NCI-H1417 treated with DMSO at 0.1 percent for 48 hours (cell line): ENCODE measurements at places on chromosomes 1 and 21.
A peak's percentile ranks its signal among the peaks of the same experiment; 100 is the strongest.

DNA sequence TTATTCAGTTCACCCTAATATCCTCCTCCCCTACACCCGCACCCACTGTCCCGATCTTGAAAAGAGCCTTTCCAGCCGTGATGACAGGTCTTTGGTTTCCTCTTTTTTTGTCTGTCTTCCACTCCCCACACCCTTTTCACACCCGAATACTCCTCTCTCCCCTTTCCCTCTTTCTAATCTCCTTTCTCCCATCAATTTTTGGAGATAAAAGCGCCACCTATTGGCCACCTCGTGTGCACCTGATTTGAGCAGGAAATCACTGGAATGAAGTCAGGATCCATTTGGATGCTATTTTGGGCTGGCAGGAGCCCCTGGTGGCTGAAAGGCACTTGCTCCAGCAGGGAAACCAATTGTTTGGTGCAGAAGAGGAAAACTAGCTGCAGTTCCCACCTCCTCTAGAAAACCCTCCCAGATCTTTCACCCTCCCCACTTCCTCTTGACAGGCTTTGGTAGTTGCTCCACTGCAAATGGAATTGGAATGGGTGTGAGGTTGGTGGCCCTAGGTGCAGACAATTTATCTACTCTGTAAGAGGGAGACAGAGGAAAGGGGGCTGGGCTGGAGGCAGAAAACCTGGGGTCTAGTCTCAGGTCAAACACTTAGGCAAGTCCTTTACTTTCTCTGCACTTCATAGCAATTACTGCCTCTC is 8.4 kb downstream of the FOXE3 start:
- DNase-seq: no peak

DNA sequence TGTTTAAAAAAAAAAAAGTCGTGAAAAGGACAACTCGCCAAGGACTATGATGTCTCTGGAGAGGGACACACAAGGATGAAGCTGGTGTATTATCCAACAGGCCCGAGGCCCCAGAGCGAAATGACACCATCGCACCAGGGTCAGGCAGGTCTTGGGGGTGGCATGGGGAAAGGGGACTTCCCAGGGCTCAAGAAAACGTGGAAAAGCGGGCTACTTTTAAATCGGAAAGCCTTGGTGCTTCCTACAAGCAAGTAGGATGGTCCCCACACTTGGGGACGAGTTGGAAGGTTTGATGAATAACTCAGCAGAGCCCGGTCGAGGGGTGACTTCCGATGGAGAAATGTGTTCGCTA is 505 bp upstream of the GNPAT start:
- DNase-seq: no peak

- DNase-seq: peak; percentile 39
Measured at GRCh38 chr1:95309031-95309471, 75.0 kb downstream of the RWDD3 start.

DNA sequence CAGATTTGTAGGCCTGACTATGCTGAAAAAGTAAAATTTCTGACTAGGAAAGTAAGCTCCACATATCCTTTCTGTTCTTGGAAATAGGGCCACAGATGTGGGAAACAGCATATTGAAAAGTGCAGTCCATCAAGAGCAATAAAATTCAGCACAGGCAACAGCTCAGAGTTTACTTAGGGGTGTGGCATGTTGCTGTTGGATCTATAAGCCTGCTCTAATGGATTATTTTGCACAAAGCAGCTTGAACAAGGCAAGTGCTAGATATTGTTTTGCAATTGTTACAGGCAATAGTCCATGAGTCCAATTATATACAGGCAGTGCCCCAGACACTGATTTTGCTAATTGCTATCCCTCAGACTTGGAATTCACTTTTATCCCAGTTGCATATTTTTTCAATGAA is 289.8 kb upstream of the SNX7 start:
- no peak for DNase-seq

DNA sequence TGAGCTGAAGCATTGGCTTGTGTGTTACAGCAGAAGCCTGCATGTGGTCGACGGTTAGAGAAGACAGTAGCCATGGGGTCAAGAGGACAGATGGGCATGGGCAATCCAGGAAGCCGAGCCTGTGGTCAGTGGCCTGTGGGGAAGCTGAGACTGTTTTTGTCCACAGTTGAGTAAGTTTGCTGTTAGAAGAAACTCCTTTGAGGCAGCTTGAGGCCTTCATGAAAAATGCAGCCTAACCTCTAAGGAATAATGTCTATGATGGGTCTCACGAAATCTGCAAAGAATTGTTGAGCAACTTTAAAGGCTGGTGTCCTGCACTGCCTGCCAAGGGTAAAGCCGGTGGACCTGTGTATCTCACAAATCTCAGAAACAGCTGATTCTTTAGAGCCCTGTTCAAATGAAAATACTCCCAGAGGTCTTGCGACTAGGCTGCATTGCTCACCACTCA is 322.4 kb downstream of the SETD4 start:
- no peak for DNase-seq

- DNase-seq: no peak
Measured at GRCh38 chr1:231508497-231508896, 20.0 kb upstream of the TSNAX start.

- DNase-seq: no peak
Measured at GRCh38 chr1:9066945-9067807, 2.3 kb downstream of the SLC2A5 start.

DNA sequence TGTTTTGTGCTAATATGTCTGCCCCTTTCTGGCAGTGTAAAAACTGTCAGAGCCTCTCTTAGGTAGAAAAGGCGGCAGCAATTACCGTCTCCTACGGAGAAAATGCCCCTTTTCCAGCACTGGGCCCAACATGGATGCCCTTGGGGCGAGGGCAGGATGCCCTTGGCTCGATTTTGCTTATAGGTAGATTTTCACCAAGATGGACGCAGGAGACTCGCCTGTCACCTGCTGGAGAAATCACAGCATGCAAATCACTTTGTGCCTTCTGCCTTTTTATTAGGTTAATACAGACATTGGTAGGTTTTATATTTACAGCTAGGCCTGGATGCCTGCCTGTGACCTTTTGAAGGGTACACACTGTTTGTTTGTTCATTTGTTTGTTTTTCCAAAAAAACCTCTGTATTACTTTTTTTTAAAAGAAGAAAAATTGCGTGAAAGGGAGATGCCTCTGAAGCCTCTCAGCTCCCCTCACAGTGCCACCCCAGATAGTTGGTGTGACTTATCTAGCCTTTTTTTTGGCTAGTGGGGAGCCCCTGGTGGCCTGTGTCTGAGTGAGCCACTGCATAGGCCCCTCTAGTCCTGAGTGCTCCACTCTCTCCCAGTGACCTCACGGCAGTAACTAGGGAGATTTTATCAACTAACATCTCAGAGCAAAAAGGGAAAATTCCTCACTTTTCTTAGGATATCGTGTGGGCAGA is 2.5 kb downstream of the ATP1B1 start:
- no peak for DNase-seq

DNA sequence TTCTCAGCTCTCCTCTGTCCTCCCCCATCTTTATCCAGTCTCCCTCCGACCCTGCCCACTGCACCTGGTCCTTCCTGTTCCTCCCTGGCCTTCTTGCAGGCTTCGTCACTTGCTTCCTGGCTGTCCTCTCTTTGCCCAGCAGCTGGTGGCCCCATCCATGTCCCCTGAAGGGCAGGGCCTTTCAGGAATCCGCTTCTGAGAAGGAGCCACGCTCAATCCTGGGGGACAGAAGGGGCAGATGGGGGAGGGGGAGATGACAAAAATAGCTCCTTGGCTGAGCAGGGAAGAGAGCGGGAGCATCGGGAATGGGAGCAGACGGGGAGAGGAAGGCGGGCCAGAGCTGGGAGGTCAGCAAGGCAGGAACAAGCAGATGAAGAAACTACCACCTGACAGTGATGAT is 40.7 kb downstream of the SLC30A1 start:
- DNase-seq: no peak

GRCh38 chr21:17491716-17492414 is 21.0 kb upstream of the CXADR start:
- DNase-seq: no peak

- no peak for DNase-seq
Measured at GRCh38 chr1:162722036-162722435, 68.5 kb upstream of the HSD17B7 start.

DNA sequence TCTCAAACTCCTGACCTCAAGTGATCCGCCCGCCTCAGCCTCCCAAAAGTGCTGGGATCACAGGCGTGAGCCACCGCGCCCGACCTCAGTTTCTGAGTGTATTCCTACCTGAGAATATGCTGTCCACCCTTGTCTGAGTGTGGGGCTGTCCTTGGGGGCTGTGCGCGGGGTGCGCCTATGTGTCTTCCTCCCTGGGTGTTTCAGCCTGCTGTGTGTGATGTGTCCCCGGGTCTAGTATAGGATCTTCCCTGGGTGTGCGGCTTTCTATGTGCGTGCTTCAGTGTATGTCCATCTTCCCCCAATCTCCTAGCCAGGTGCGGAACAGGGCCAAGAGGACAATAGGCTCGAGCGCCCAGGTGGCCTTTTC is 8.3 kb upstream of the ID3 start:
- DNase-seq: no peak

DNA sequence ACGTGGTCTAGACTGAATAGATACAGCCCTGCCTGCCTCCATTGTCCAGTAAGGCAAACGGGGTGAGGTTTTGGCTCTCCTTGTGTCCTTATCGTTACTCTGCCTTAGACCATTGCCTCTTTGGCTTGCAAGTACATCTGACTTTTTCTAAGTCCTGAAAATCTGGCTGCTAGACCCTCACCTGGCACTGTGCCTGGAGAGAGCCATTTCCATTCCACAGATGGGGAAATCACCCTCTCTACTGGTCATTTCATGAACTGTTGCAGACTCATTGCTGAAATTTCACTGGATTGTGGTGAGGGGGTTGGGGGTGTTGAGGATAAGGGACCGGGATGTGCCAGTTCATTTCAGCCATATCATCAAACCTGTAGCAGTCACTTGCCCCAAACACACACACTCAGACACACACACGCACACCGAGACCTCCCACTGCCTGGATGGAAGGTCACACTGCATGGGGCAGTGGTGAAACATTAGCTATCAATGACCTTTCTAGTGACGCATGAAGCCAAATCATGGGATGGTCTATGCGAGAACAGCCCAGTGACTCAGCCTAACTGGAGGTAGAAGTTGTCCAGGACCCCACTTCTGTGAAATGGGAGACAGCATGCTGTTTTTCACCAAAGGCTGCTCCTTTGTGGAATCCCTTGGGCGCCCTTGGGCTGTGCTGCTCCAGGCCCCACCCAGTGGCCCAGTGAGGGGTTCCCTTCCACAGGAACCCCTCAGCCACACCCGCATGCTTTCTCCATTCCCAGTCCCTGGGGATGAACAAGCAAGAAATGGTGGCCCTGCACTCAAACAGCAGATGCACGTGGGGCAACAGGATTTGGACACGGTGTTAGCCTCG is 34.9 kb upstream of the VASH2 start:
- DNase-seq: no peak

DNA sequence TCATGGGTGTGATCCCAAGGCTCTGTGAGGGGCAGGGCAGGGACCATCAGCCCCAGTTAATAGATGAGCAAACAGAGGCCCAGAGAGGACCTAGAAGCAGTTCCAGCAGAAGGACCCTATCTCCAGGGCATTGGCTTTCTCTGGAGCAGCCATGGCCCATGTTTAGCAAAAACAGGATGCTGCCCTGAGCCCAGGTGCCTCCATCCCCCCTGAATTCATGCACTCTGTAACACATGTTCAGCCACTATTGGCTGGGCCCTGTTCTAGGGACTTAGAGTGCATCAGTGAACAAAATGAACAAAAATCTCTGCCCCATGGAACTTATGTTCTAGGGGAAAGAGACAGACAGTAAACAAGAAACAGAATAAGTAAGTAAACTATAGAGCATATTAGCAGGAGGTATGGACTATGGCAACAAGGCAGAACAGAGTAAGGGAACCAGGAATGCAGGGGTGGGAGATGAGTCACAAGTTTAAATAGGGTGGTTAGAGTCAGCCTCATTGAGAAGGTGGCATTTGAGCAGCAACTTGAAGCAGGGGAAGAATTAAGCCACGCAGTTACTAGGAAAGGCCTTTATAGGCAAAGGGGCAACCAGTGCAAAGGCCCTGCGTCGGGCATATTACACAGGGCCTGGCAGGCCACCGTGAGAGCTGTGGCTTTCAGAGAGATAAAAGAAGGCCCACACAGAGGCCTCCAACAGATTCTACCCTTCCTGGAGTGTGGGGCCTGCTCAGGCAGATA is 185.9 kb upstream of the EDN2 start:
- DNase-seq: no peak

GRCh38 chr1:61259379-61260148 is 177.2 kb downstream of the NFIA start:
- no peak for DNase-seq

- DNase-seq: peak; percentile 2
Measured at GRCh38 chr1:40153073-40153770, 8.0 kb upstream of the RLF start.

- DNase-seq: no peak
Measured at GRCh38 chr1:200775850-200776249, 37.2 kb downstream of the CAMSAP2 start.

GRCh38 chr1:40308036-40308727 is 8.9 kb downstream of the COL9A2 start:
- DNase-seq: no peak

- DNase-seq: no peak
Measured at GRCh38 chr1:33128781-33129180, 47.8 kb downstream of the AZIN2 start.

DNA sequence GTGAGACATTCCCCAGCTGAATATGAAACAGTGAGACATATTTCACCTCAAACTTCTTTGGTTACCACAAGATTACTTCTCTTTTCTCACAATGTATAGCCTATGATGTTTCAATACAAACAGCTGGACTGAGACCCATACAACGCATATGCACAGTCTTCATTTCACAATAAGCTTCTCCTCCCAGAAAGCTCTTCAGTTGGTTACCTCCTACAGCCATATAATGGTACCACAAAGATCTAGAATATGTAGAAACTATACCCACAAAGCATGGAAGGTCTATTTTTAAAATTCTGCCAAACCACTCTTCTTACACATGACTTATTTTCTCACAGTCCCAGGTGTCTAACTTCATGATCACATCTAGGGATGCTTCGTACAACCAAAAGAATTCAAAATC is 70.8 kb downstream of the JAK1 start:
- no peak for DNase-seq

- DNase-seq: no peak
Measured at GRCh38 chr1:173453982-173454381, 23.2 kb upstream of the PRDX6 start.

DNA sequence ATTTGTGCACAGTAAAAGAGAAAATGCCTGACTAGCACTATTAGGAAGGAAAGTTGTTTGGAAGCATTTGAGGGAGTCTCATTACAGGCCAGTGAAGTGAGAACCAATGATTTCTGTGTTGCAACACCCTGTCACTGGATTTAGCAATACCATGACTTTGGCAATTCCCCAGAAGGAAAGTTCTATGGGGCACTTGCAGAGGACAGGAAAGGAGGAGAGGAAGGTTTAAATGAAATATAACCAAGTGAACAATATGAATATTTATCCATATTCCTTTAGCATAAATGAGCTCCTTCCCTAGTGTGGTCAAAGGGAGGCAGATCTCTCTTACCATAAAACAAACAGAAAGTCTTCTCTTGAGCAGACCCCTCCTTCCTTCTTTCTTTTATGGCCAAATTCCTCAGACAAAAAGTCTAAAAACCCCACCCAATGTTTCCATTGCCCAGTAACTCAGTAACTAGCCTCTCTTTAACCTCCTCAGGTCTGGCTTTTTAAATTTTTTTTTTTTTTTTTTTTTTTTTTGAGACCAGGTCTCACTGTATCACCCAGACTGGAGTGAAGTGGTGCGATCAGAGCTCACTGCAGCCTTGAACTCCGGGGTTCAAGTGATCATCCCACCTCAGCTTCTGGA is 5.5 kb downstream of the TLR5 start:
- DNase-seq: no peak
